Stimulated activated naive B cell treated with anti-CD40 and anti-IgM and Interleukin-4, amounts not matched to agents 10 μg/mL and 1 μg/mL and 100 μg/mL, for 72 hours (primary cell): ENCODE measurements at places on chromosomes 1 and 21.

DNA sequence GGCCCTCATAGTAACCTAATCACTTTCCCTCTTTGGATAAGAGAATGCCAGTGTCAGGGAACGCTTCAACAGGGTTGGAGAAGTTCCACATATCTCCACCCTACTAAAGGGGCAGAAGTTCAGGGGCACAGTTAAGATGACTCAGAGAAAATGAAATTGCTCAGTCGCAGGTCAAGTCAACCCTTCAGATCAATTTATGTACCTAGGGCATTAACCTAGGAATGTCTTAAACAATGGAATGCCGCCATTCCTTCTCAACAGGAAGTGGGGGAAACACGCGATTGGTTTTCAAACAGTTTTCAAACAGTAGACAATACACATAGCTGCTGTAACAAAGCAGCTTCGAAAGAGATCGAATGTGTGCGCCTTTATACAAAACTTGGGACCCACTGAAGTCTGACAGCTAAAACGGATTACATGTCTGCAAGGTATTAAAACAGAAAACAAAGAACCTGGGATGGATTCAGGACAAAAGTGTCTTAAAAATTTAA is 897 bp downstream of the SLC25A24 start:
- no peak for DNase-seq

GRCh38 chr1:28507646-28508434 is 2.0 kb downstream of the RCC1 start:
- no peak for DNase-seq

DNA sequence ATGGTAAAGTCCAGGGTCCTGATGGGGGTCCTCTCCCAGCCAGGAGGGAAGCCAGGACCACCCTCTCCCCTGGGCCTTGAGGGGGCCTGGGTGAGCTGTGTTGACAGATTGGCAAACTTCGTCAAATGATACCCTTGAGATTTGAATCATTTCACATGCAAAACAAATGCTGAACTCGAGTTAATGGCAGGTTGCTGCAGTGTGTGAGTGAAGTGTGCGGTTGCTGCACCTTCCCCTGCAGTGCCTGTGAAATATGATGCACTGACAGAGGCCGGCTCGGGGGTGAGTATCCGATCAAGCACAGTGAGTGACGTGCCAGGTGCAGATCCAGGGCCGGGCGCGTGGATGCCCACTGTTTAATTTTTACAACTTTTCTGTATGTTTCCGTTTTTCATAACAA is 5.7 kb upstream of the KRTAP12-1 start:
- no peak for DNase-seq

DNA sequence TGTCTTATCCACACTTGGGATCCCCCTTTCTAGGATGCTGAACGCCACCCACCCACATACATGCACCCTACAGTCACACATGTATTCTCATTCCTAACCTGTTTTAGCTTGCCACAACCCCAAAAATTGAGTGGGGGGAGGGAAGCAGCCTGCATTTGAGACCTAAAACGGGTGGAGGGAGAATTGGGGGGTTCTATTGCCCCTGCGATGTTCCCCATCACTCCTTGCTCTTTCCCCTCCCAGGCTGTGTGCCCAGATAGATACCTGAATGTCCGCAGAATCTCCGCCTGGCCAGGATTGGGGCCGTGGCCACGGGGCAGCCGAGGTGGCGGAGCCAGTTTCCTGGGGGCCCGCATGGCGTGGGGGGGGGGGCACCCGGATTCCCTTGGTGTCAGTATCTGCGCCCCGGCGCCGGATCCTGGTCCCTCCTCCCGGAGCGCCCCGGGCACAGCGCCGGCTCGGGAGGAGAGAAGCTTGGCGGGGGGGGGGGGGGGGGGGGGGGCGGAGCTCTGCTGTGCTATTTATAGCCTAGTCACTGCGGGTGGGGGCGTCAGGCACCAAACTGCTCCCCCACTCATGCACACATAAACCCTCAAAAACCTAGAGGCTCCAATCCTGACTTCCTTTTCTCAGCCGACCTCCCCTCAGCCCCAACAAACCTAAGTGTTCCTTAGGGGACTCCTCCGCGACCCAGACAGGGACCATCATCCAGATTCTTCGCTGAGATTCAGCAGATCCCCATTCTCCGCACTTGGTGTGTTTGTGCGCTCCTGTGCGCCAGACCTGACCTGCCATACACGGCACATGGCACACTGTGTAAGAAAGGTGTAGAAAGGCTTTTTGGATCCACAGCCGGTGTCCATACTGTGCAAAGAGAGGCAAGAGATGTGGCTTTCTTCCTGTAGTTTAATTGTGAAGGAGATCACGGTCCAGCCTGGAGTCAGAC is 1.9 kb downstream of the ANKRD34A start:
- no peak for DNase-seq

- no peak for DNase-seq
Measured at GRCh38 chr1:33296082-33296458, 24.8 kb downstream of the A3GALT2 start.

DNA sequence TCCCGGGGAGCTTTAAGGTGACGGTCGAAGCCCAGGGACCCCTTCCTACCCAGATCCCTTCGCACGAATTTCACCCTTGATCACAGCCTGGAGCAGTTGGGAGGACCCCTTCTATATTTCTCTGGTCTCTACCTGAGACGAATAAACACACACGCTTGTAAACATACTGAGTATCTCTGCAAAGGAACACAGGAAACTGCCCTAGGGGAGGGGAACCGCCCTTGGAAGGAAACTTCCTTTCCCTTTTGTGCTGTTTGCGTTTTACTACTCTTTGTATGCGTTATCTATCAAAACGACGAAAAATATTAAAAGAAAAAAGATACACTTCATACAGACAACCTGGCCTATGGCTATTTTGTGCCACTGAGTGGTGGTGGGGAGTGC is 750 bp downstream of the NECAP2 start:
- DNase-seq: no peak

DNA sequence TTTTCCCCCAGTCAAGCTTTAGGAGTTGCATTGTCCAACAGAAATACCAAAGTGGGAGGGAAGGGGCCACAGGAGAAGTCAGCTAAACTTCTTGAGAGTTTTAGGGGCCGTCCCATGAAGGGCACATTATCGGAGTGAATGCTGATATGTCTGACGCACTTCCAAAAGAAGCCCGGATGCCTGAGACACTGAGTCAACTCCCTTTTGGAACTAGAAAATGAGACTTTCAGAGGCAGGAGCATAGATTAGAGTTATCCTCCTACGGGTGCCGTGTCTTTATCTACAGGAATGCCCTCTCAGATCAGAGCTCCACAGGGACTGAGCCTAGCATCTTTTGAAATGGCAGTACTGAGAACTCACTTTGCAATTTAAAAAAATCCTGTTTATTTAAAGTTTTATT is 13.1 kb downstream of the ACTN2 start:
- DNase-seq: no peak

- DNase-seq: no peak
Measured at GRCh38 chr1:65193129-65193695, 45.2 kb downstream of the AK4 start.

DNA sequence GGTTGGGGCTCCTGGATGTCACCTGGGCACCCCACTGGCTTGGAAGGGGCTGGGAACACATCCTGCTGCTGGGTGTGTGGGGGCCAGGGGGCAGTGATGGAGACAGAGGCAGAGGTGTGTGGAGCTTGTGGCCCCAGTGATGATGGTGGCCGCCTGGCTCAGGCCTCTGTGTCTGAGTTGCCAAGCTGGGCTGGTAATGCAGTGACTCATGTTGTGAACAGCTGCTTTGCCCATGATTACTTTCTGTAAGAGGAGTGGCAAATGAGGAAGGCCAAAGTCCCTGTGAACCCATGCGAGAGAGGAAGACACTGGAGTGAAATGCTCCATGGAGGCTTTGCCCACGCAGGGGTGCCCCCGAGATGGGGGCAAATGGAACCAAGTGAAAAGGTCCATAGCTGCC is 86.8 kb downstream of the KCNJ6 start:
- DNase-seq: no peak

- DNase-seq: no peak
Measured at GRCh38 chr1:245365095-245366020, 210.6 kb downstream of the KIF26B start.

- no peak for DNase-seq
Measured at GRCh38 chr1:56780826-56781225, 38.4 kb downstream of the FYB2 start.
